Right ventricle myocardium superior (tissue), 1 donor: ENCODE measurements at places on chromosomes 4 and X. TPM values are rescaled to one million over a fixed set of nuclear protein-coding genes. Genes with fewer than 3 reads are reported as not detected.

Gene PPP2R3B
- 154 TPM for total RNA-seq

Gene BMPR1B
- 1.4 TPM for total RNA-seq

Gene ANOS1
- total RNA-seq: 4.5 TPM

Gene PPP1R2C
- total RNA-seq: not detected

Gene SATL1
- not detected for total RNA-seq

Gene EDNRA
- 3.7 TPM for total RNA-seq

Gene TKTL2
- not detected for total RNA-seq
